ENCODE measurements at places on chromosomes 6 and 20.

DNA sequence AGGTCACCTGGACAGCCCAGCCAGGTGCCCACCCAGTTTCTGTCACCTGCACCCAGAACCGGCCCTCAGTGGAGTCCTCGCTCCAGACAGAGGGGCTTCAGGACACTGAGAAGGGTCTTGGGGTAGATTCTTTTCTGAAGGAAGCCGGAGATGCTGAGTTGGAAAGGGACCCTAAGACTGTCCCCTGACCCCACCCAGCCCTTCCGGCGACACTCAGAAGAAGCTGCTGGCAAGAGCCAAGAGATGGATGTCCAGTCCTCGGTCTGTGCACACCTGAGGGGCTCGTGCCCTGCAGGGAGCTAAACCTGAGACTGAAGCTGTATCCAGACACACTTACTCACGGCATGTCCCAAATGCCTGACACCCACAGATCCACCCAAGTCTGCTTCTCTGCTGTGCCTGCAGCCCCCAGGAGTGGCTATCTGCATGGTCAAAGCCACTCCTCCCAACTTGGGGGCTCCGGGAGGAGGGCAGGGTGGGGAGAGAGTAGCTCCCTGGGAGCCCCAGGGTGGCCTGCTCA is 20.2 kb downstream of the NTSR1 start:
- DNase-seq, result no peak

DNA sequence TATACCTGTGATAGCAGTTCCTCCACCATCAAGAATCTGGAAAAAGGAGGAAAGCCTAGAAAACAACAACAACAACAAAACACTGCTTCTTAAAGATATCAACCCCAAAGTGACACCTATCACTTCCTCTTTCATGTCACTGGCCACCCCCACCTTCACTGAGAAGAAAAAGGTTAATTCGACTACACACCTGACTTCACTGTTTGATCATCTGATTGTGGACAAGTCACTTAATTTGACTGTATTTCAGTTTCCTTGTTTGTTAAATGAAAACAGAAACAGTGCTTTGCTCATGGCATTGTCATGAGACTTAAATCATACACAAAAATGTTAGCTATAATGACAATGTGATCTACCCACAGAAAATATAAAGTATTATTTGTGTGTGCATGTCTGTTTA is 280.6 kb upstream of the SULF2 start:
- DNase-seq, result no peak

- DNase-seq, result no peak
Measured at GRCh38 chr6:29656157-29656556, 735 bp upstream of the MOG start.

- no peak for DNase-seq
Measured at GRCh38 chr6:138387577-138388368, 10.1 kb downstream of the SMIM28 start.

DNA sequence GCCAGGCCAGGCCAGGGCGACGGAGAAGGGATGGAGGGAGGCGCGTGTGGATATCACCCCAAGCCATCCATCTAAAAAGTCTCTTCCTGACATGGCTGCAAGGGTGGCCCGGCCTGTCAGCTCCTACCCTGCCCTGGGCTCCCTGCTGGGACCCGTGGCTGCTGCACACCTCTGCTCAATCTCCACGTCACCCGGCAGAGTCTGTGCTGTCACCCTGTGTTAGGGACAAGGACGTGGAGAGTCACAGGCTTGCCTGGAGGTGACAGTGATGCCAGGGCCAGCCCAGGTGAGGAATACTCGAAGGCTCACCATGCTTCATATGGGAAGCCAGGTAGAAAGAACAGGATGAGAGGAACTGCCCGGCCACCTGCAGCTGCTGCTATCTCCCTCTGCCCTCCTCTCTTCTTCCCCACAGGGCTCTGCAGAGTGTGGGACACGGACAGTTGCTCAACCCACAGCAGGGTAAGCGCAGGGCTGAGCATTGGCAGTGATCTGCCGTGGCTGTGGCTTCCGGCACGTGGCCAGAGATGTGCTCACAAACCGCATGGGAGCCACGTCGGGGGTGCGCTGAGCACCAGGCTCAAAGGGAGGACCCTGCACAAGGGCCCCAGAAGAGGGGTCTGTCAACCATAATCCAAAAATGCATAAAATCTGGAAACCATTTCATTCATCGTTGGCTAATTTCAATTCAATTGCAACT is 214.3 kb downstream of the DLL1 start:
- DNase-seq, result no peak

- no peak for DNase-seq
Measured at GRCh38 chr6:11604215-11604614, 66.7 kb downstream of the TMEM170B start.

GRCh38 chr6:157592541-157592940 is 211.6 kb downstream of the ZDHHC14 start:
- no peak for DNase-seq

DNA sequence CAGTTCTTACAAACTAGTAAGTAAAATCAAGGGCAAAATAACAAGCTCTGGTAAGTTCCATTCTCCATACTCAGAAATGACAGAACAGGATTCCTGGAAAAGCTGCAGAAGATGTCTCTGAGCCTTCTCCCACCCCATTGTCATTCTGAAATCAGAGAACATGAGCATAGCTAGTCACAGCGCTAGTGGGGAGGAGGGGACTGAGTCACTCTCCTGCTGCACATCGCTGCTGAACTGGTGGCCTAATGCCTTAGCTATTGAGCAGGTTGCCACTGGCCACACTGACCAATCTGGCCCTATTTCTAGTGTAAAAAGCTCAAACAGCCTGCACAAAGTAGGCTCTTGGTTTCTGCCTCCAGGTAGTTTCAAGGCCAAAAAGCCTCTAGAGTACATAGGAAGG is 26.1 kb upstream of the RIPPLY2 start:
- peak; percentile 12 for DNase-seq

GRCh38 chr6:165227644-165228329 is 81.6 kb downstream of the C6orf118 start:
- no peak for DNase-seq

- peak; percentile 23 for DNase-seq
Measured at GRCh38 chr6:30806581-30807183, 62.3 kb upstream of the IER3 start.

GRCh38 chr6:88165844-88166492 is at the start of gene CNR1:
Gene CNR1, minus strand, starts transcription at chr6:88166347. Its CDS starts 21,073 bp downstream, at chr6:88145274.
- no peak for DNase-seq

DNA sequence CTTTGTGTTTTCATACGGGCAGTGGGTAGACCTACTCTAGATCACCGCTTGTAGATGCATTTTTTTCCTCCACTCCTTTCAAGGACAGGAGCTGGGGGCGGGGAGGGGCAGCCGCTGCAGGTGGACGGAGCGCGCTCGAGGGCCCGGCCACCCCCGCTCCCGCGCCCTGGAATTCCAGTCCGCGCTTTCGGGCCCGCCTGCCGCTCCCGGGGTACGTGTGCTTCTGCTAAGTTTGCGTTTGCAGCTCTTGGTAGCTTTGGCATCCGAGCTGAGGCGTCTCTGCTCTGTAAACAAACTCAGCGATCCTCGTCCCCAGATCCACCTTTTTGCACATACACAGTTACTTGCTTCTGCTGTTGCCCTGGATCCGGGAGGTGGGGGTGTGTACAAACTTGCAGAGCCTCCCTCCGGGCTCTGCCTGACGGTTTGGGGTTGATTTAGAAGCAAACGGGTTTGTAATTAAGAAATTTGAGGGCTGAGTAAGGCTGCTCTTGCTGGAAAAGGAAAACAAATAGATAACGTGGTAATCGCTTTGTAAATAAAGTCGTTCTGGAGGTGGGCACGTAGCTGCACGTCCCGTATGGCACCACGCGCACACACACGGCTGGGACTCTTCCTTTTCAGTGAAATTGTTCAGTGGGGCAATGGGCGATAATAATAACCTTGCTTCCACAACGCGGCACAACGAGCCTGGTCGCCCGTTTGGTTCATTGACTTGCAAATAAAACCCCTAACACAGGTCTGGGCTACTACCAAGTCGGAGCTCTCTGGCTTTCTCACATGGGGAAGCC is 973 bp upstream of the CITED2 start:
- peak; percentile 88 for DNase-seq

DNA sequence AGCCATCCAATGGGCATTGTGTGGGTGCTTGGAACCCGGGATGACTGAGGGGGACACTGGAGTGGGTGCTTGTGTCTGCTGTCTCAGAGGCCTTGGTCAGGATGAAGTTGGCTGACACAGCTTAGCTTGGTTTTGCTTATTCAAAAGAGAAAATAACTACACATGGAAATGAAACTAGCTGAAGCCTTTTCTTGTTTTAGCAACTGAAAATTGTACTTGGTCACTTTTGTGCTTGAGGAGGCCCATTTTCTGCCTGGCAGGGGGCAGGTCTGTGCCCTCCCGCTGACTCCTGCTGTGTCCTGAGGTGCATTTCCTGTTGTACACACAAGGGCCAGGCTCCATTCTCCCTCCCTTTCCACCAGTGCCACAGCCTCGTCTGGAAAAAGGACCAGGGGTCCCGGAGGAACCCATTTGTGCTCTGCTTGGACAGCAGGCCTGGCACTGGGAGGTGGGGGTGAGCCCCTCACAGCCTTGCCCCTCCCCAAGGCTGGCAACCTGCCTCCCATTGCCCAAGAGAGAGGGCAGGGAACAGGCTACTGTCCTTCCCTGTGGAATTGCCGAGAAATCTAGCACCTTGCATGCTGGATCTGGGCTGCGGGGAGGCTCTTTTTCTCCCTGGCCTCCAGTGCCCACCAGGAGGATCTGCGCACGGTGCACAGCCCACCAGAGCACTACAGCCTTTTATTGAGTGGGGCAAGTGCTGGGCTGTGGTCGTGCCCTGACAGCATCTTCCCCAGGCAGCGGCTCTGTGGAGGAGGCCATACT is 49.4 kb downstream of the PYGB start:
- no peak for DNase-seq

DNA sequence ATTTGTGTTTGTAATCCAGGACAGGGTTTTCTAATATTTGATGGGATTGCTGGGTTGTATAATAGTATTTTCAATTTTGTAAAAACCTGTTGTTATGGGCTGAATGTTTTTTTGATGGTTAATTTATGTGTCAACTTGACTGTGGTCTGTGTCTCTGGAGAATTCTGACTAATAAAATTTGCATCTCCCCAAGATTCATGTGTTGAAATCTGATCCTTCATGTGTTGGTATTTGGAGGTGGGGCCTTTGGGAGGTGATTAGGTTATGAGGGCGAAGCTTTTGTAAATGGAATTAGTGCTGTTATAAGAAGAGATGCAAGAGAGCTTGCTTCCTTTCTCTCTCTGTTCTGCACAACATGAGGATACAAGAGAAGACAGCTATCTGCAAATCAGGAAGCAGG is 48.7 kb upstream of the SAMD5 start:
- no peak for DNase-seq

- DNase-seq, result no peak
Measured at GRCh38 chr20:1934721-1935573, 39.7 kb downstream of the SIRPA start.

DNA sequence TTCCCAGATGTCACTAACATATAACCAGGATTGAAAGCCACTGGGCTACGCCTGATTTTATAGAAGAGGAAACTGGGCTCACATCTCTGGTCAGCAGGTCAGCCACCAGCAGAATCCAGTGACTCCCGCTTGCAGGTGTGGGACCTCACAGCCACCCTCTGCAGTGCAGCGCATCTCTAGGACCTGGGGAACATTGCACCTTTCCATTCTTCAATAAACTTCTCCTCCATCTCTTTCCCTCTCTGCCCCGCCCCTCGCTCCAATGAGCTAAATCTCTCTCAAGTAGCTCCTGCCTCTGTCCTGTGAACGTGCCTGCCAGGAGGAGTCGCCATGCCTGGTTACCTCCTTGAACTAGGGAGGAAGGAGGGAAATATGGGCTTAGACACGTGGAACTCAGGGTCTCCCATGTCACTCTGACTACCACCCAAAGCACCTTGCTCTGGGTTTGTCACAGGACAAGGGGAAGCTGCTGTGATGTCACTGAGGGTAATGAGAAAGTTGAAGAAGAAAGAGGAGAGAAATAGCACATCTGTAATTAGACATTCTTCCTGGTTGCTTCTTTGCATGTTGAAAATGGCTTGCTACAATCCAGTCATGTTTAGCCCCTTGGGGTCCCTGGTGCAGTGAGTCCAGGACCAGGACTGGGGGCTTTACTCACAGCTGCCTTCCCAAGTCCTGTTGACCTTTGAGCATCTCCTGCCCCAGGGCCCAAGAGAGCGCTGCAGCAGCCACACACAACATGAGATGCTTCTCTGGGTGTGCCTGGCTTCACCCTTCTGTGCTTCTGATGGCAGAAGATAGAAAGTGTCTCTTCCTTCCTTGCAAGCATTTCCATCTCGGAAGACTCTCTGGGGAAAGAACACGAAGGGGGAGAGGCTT is 469.4 kb downstream of the PREX1 start:
- DNase-seq, result no peak

- no peak for DNase-seq
Measured at GRCh38 chr6:170522565-170523183, 30.4 kb downstream of the PSMB1 start.

DNA sequence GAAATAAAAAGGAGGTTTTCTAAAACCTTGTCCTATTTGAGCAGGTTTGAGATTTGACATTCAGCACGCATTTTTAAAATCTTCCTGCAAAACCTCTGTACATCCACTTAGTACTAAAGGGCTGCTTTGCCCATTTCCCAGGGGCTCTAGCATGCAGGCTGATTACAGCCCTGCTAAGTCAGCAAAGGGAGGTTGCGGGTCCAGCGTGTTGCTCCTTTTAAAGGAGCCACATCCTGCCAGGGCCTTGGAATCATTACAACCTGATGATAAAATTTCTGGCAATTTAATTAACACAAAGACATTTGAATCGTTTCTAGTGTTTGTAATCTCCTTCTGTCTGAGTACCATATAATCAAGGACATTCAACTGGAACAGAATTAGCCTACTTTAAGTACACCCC is 455.1 kb upstream of the CITED2 start:
- DNase-seq, result no peak

DNA sequence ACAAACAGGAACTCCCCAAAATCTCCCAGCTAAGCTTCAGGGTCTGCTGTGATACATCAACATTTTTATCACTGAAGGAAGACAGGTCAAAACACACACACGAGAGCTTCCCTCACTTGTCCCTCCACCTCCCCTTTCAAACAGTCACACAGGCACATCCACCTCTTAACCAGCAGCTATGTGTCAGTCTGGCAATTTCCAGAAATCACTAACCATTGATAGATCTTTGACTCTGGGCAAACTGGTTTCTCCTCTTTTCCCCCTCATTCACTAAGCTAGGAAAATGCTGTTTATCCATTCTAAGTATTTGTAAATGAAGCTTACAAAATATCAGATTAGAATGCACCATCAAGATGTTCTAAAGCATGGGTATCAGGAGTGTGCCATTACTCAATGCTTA is 87.8 kb downstream of the DCDC2 start:
- DNase-seq, result no peak

- DNase-seq, result peak; percentile 50
Measured at GRCh38 chr20:50020288-50020687, 37.5 kb downstream of the SNAI1 start.

- DNase-seq, result no peak
Measured at GRCh38 chr6:68196645-68197044, 438.4 kb upstream of the ADGRB3 start.

Data from activated CD4-positive, alpha-beta T cell treated with anti-CD3 and anti-CD28 coated beads, Interleukin-2, amount 50 U/mL, for 16 hours (primary cell).